Activated T-helper 1 cell treated with anti-CD3 and anti-CD28 coated beads, Interleukin-12 subunit alpha, Interleukin-12 subunit beta, Interleukin-2, Interleukin-4 antibody, amounts not matched to agents 30 ng/mL and 10 ng/mL and 1 ng/mL, durations not matched to agents 14 hours and 24 hours and 36 hours (primary cell): ENCODE measurements at places on chromosomes 7 and 10. TPM values are rescaled to one million over a fixed set of nuclear protein-coding genes. Genes with fewer than 3 reads are reported as not detected.

LRMDA gene
- total RNA-seq = not detected in 2 replicates

TMEM213 gene
- total RNA-seq = 0.08 TPM in 1 of 2 replicates, not detected in the other

NPFFR1 gene
- total RNA-seq = not detected in 2 replicates

DNA sequence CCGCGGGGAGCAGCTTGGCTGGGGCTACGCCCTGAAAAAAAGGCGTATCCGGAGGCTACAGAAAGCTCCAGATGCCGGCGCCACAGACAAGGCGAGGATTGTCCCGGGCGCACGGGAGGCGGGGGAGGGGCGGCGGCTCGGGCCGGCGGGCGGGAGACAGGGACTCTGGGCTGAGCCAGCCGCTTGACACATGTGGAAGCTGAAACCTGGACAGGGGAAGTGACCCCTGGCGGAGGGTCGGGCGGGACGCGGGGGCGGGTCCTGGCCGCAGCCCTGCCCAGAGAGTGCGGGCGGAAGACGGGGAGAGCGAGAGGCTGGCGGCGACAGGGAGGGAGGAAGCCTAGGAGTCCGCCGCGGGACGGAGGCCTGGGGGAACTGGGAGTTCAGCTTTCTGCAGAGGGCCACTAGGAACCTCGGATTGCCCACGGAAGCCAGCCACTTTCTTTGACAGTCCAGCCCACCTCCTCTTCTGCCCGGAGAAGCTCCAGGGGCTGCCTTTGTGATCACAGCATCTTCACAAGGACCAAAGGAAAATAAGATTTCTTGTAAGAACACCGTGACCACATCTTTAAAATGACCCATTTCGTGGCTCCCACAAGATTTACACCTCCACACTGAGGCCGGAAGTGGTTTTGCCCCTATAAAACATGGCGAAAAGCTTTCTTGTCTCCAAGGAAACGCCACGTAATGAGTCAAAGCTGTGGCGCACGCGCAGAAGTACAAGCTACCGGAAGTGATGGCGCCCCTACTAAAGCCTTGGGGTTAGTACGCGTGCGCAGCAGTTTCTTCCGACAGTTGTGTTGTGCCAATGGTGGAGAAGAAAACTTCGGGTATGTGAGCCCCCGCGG is at the start of the genes PLOD3 and ZNHIT1:
Gene PLOD3, minus strand, starts transcription at position 194 of the 848 bp plus-strand sequence. CDS start 307 bp downstream, outside the sequence.
Gene ZNHIT1, plus strand, starts transcription at position 778 of the 848 bp plus-strand sequence. Its CDS starts 31 bp downstream, at position 809.
- peak; percentile 92 for DNase-seq

- no peak for DNase-seq
Observed at GRCh38 chr7:4267341-4268039, 414.6 kb upstream of the FOXK1 start.

DNA sequence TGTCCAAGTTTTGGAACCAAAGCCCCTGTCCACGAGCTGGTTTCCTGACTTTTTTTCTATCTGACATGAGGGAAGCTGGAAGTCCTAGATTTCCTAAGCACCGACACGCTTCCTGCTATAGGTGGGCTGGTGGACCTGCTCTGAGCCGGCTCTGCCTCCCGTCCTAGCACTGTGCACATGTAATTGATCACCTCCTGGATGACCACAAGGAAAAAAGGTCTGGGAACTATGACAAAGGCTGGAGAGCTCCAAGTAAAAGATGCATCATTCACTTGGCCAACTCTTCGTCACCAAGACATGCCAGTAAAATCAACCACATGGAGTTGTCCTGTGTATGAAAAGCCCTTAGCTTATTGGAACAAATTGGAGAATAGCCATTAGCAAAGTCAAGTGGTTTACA is 104.8 kb downstream of the ITIH5 start:
- DNase-seq = no peak
